ENCODE measurements at places on chromosomes 1 and 21.
A peak's percentile ranks its signal among the peaks of the same experiment; 100 is the strongest.

GRCh38 chr1:107668762-107669161 is 296.2 kb downstream of the VAV3 start:
- DNase-seq: no peak

DNA sequence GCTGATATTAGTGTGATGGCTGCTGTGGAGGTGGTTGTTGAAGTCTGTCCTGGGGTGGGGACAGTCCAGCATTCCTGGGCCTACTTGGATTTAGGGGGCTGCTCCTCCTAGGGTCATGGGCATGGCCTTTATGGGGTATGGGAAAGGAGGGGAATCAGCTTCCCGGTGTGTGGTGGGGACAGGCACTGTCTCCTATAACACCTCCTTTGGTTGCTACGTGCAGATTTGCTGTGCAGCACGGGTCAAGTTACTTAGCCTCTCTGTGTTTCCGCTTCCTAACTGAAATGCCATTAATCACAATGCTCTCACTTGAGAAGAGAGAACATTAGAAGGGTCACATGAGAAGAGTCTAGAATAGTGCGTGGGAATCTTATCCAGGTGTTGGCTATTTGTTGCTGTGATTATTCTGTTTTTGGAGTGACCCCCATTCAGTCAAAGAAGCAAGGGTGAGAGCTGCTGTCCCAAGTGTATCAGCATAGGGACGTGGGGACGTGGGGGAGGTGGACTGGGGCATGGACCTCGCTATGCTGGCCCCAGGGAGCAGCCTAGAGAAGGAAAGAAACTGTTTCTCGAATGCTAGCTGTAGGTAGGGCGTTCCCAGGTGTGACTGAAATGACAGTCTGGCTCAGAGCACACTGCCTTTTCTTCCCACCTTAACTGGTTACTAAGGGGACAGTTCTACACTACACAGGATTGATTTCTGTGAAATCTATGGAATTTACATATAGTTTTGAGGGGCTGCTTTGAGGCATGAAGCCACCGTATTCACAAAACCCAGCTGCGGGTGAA is 19.9 kb downstream of the SOX13 start:
- no peak for DNase-seq

DNA sequence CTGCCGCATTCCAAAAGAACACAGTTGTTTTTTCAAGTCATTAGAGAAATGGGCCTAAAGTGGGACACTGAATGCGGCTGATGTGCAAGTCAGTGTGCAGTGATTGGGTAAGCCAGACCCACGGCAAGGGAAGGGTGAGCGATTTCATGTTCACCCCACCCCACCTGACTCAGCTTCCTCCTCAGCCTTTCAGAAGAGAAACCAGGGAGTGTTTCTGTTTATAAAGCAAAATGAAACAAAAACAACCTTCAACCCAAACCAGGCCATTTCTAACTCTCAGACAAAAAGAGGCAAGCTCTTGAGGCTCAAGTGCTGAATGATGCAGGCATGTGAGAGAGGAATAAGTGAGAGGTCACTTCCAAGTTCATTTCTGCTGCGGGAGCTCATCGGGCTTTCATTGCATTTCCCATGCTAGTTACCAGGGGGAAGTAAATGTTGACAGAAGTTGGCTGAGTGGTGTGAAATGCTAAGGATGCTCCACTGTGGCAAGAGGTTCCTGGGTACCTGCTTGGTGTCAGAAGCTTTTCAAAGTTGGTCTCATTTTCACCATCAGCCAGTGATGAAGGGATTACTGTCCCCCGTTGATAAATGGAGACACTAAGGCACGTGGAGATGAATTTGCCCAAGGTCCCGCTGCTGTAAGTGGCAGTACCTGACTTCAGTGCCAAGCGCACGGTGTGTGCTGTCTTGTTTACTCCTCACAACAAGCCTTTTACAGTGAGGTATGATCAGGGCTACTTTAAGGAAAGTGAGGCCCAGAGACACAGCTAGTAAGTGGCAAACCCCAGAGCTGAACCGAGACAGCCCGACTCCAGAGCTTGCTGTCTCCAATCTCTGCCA is 29.1 kb downstream of the STPG1 start:
- DNase-seq: no peak

GRCh38 chr21:42309753-42310213 is 5.4 kb downstream of the TFF3 start:
- peak; percentile 42 for DNase-seq

- no peak for DNase-seq
Observed at GRCh38 chr1:233509526-233509925, 104.4 kb upstream of the KCNK1 start.

DNA sequence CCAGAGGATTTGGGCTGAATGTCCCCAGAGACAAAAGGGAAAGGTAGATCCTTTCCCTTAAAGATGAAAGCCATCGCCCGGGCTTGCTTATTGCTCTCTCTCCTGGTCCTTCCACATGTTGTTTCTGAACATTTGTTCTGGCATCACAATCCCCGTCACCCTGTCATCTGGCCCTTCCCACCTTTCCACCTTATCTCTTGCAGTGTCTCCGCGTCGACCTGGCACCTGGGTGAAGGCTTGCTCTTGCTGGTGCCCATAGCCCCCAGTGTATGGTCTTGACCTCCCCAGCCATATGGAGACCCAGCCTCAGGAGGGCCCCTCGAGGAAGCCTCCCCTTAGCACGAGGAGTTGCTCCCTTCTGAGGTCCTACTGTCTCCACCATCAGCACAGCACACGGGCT is 64.6 kb downstream of the ATP5PO start:
- no peak for DNase-seq
